ENCODE measurements at places on chromosomes 1 and 21.

- DNase-seq, result no peak
These were observed 4.3 kb downstream of the LPAR3 start for GRCh38 chr1:84888753-84889152.

GRCh38 chr1:36006941-36007500 lies 76.1 kb downstream of the AGO3 start:
- DNase-seq, result no peak

- no peak for DNase-seq
These were observed 198.5 kb upstream of the FMN2 start for GRCh38 chr1:239893127-239893731.

DNA sequence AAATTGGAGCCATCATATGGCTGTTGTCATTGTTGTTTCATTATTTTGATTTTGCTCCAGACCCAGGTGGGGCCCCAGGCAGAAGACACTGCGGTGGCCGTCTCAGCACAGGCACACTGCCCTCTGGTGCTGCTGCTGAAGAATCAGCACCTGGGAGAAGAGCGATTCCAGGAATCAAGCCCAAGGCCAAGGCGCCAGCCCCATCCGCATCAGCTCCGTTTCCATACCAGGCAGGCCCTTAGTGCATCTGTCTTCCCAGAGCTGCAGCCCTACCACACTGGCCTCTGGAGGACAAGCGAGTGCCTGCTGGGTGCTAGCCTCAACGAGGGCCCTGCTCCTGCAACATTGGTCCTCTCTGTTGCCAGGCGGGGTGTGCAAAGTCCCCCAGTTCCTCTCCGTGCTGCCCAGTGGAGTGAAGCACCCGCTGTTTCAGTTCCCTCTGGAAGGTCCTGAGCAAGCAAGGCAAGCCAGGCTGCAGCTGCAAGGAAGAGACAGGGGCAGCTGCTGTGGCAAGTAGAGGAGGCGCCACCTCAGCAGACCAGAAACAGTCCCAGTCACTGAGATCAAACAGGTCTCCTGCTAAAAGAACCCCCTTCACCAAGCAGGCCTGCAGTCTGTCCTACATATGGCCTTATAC lies 5.2 kb downstream of the GRIK3 start:
- no peak for DNase-seq

GRCh38 chr1:66402194-66402593 lies 131.8 kb upstream of the SGIP1 start:
- no peak for DNase-seq

DNA sequence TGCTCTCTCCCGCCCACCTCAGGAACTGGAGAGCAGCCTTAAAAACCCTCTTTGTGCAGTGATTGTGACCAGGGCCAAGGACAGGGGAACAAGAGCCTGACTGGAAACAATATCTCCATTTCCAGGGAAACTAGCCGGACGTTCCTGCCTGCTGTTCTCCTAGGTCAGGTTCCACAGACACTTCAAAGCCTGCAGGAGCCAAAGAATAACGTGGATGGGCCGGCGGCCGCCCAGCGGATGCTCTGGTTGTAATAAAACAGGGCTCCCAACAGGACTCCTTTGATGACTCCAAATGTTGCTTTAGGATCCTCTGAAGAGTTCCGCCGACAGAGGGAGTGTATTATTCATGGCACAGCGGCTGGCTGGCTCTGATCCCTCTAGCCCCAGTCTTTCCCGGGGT lies 162.2 kb downstream of the PLXNA2 start:
- no peak for DNase-seq

GRCh38 chr1:21641967-21642739 lies 27.0 kb downstream of the RAP1GAP start:
- no peak for DNase-seq
